ENCODE measurements at places on chromosomes 2 and 18.

GRCh38 chr2:228401065-228401912 is 219.8 kb upstream of the SPHKAP start:
- DNase-seq: no peak

- no peak for DNase-seq
These were observed 44.5 kb upstream of the EGR4 start for GRCh38 chr2:73337828-73338227.

DNA sequence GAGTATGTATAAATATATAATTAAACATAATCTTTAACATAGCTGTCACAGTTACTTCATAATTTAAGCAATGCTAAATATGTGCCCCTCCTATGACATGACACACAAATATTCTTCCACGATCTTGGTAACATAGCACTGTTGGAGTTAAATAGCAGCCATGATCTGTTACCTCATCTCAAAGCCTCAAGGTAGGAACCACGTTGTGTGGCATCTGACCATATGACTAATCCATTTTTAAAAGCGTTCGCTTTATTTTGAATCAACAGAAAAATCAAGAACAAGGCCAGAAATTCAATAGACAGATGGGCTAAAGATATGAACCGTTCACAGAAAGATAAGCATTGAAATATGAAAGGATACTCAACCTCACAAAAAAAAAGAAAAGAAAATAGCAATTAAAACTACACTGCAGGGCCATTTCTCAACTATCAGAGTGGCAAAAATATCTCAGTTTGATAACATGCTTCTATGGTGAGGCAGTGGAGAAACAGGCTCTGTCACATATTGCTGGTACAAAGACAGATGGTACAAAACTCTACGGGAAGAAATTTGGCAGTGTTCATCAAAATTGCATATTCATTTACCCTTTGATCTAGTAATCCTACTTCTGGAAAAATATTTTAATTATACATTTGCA is 105.9 kb downstream of the TMX3 start:
- DNase-seq: no peak

DNA sequence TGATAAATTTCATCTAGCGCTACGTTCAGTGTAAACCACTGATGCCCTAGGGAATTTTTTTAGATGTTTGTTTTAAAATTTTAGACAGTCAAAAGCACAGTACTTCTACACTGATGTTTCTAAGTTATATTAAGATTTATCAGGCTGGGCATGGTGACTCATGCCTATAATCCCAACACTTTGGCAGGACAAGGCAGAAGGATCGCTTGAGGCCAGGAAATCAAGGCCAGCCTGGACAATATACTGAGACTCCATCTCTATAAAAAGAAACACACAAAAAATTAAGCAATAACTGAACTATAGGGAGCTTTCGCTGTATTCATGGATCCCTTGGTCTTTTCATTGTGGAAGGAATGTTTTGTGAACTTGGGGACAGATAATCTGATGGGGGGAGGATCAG is 50.6 kb upstream of the MAPRE2 start:
- no peak for DNase-seq

GRCh38 chr2:54103454-54104314 is 11.7 kb upstream of the ACYP2 start:
- DNase-seq: no peak

GRCh38 chr2:40155728-40156127 is 296.2 kb downstream of the SLC8A1 start:
- DNase-seq: no peak

- DNase-seq: no peak
These were observed 123.9 kb downstream of the TMEM17 start for GRCh38 chr2:62382122-62382521.

DNA sequence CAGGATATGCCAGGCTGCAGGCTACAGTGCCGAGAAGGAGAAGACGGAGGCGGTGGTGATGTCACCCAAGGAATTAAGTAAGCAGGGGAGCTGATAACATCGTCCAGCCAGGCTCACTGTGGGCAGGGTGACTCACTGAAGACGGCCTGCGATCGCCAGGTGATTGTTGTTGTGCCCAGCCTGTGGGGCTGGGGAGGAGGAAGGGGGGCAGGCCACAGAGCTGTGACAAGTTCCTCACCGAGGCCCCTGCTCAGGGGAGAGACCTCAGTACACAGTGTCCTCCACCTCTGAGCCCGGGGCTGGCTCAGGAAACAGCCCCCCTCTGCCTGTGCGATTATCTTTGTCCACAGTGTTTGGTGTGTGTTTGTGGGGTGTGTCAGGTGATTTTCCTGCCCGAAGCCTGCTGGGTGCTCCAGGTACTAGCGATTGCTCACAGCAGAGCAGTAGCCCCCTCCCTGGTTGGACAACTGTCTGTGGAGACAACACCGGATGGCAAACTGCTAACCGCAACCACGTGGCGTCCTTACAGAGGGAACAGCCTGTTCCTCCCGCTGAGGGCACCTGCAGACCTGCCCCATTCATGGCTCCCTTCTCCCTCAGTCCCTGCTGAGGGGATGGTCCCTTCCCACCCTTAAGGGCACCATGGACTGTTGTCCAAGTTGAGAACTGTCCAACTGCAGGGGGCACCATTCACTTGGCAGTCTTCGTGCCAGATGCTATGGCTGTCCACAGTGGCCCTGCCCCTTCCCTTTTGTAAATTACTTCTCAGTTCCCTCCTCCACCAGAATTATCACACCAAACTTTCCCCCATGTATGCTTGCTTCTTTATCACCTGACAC is 95.1 kb downstream of the ZFP36L2 start:
- peak; percentile 62 for DNase-seq

GRCh38 chr2:79585701-79586433 is 73.0 kb downstream of the CTNNA2 start:
- no peak for DNase-seq

DNA sequence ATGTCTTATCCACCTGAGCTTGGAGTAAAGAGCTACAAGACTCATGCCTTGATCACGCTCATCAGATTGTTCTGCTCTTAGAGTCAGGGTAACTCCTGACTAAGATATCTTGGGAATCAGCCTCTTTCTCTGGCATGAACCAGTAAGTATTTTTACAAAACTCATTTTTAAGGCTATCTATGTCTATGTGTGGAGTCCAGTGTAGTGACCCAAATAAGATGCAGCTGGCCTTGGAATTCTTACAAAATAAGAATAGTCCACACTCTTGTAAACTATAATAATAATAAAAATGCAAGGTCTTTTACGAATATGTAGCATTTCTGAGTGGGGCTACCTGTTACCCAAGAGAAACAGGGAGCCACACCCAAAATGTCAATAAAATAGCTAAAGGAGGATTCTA is 498.3 kb upstream of the SYT4 start:
- no peak for DNase-seq

GRCh38 chr2:101116841-101117552 is 34.2 kb downstream of the TBC1D8 start:
- no peak for DNase-seq

DNA sequence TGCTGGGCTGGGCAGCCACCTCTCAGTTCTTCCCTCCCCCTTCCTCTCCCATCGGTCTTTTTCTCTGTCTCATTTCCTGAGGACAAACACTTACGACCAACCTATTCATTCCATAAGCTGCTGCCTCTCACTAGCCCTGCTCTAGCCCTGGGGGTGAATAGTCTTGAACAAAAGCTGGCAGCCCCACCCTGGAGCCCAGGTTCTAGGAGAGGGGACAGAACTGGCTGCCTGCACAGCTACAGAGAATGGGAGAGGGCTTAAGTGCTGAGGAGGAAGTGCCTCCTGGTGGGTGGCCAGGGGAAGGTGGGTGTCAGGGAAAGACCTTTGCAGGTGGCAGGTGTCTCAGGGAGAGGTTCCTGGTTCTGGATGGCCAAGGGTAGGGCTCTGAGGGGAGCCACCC is 22.8 kb downstream of the ANO7 start:
- no peak for DNase-seq

- no peak for DNase-seq
These were observed 20.3 kb downstream of the SLC8A1 start for GRCh38 chr2:40431600-40431955.

- DNase-seq: no peak
These were observed 184.9 kb upstream of the PARD3B start for GRCh38 chr2:204360218-204361007.

GRCh38 chr18:23498117-23498516 is 5.2 kb upstream of the RMC1 start:
- no peak for DNase-seq
